ENCODE measurements at places on chromosomes 16 and 17.
A peak's percentile ranks its signal among the peaks of the same experiment; 100 is the strongest.

DNA sequence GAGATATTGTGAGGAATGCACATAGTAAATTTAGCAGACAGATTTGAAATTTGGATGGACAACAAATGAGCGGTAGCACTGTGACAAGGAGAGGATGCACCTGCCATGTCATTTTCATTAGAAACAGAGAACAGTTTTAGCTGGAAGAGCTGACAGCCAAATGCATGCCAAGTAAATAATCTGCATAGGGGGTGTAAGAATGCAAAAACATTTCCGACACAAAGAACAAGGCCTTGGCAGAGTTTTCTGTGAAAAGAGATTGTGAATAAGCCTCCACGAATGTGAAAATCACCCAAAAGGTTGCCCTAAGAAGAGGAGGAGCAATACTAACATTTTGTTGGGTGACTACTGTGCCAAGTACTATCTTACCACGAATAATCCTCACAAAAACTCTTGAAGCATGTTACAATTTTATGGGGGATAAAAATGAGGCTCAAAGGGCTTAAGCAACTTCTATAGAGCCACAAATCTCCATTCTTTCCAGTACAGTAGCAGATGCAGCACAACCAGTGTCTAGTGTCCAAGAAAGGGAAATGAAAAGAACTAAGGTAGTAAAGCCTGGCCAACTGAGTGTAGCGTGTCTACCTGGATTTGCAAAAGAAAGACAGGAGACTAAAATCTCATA lies 28.3 kb downstream of the TMEM100 start:
- DNase-seq: no peak

GRCh38 chr17:34383216-34383615 lies 20.2 kb upstream of the CCL1 start:
- DNase-seq: no peak

- no peak for DNase-seq
Measured at GRCh38 chr16:49608779-49609178, 235.2 kb downstream of the C16orf78 start.

DNA sequence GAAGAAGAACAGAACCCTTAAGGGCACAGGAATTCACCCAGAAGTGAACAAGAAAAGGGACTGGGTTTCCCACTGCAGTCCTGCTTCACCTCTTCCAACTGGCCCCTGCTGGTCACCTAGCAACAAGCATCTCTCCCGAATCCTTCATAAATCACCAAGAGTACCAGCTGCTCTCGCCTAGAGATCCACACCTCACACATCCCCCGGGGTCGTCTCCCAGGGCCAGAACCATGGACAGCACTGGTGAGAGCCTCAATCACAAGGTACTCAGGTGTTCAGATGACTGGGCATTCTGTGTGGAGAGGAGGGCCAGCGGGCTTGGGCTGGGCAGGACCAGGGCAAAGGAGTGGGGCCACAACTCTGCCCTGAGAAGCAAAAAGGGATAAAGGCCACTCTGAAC lies 65.9 kb downstream of the CCT6B start:
- no peak for DNase-seq

DNA sequence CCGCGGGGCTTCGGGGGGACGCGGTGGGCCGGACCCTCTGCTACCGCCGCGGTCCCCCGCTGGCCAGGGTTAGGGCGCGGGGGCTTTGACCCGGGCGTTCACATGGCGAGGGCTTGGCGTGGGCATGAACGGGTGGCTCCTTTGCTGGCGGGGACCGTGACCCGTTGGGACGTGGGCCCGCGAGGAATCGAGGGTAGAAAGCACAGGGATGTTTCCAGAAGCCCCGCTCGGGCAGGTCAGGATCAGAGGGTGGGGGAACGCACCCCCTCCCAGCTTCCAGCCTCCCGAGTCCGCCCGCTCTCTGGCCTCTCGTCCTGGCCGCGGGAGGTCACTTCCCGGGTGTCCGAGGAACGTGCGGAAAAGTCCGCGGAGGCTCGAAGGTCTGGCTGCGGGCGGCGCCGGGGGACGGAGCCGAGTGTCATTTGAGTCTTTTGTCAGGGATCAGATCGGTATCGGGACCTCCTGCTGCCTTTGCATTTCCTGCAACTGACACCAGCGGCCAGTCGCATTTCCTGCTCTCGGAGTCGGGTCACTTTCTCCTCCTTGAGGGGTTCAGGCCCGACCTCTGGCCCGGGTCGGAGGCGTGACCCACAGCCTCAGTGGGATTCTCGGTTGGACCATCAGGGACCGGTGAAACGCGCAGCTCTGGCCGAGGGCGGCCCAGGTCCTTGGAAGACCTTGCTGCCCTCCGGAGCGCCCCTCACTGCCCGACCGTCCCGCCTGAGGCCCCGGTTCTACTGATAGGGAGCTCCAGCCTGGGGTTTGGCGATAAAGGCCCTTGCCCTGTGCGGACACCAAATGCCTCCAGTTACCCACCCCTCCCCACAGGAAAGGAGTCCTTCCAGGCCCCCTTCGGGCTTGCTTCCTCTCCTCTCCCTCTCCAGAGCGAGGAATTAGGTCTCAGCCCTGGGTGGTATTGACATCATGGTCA lies 702 bp upstream of the WNT3 start:
- peak; percentile 49 for DNase-seq

- no peak for DNase-seq
Measured at GRCh38 chr16:85840395-85840794, 40.9 kb downstream of the COX4I1 start.

GRCh38 chr17:64164596-64165285 lies 34.8 kb upstream of the ERN1 start:
- peak; percentile 78 for DNase-seq

GRCh38 chr17:38898812-38899348 lies 26.5 kb upstream of the LASP1NB start:
- DNase-seq: peak; percentile 77

DNA sequence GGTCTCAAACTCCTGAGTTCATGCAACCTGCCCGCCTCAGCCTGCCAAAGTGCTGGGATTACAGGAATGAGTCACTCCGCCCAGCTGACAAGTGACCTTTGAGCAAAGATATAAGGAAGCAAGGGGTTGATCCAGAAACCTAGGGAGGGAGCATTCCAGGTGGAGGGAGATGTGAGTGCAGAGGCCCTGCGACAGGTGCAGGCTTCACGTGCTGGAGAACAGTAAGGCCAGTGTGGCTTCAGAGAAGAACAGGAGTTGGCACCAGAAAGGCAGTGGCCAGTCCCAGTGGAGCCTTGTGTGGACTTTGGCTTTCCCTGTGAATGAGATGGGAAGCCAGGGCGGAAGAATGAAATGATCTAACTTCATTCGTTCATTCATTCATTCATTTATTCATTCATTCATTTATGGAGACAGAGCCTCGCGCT lies 73.6 kb upstream of the HAS3 start:
- DNase-seq: no peak

DNA sequence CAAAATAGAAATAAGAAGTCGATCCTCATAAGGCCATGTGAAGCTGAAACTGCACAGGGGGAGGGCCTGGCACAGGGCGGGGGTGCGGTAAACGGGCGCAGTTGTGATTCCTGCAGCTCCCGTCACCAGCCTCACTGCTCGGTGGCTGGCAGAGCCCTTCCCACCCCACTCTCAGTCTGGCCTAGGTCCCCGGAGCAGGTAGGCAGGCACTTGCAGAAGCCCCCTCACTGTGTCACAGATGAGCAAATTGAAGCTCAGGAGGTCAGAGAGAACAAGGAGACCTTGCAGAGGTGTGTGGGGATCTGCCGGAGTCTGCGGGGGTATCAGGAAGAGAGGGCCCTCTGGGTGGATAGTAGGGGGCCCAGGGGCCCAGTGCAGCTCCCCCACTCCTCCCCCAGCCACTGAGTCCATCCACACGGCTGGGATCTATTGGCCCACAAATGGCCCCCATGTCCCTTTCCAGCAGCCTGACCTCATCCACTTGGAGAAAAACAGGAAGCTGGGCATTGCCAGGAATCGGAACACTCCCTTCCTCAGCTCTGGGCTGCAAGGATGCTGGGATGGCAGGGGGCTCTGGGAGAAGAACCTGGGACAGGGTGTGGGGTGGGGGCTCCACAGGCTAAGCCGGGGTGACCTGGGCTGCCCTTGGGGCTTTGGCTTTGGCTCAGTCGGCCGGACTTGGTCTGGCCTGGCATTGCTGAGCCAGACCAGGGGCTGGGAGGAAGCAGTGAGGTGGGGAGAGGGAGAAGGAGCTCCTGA lies 21.4 kb upstream of the MAP3K14 start:
- no peak for DNase-seq

DNA sequence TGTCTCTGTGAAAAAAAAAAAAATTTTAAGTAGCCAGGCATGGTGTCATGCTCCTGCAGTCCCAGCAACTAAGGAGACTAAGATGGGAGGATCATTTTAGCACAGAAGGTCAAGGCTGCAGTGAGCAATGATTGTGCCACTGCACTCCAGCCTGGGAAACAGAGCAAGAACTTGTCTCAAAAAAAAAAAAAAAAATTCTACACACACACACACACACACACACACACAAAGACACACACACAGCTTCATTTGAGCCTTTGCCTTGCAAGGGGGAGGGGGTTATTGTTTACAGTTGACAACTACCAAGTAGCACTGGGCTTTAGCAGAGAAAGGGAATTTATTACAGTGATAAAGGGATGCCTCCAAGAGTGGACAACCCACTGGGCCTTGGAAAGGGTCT lies 4.9 kb upstream of the POLR3E start:
- DNase-seq: no peak

- DNase-seq: no peak
Measured at GRCh38 chr17:74882517-74883240, 9.9 kb upstream of the FDXR start.

- no peak for DNase-seq
Measured at GRCh38 chr16:56773532-56773931, 43.6 kb downstream of the NUP93 start.

GRCh38 chr17:47686664-47687327 lies 7.2 kb upstream of the TBKBP1 start:
- DNase-seq: no peak

DNA sequence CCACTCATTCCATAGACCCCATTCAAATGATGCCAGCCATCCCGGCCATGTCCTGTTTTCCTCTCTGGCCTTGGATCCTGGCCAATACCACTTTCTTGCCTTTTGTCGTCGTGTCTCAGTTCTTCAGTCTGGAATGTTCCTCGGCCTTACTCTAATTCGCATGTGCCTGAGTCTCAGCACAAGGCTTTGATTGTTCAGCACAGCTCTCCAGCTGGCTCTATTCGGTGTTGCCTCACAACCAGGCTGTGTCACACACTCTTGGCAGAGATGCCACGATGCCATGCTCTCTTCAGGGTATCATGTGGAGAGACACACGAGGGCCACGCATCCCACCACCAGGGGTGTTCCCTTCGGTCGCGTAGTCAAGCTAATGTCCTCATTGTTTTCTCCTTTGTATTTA lies 1.8 kb upstream of the VPS4A start:
- DNase-seq: no peak

GRCh38 chr17:67297454-67297960 lies 52.5 kb upstream of the HELZ start:
- no peak for DNase-seq

DNA sequence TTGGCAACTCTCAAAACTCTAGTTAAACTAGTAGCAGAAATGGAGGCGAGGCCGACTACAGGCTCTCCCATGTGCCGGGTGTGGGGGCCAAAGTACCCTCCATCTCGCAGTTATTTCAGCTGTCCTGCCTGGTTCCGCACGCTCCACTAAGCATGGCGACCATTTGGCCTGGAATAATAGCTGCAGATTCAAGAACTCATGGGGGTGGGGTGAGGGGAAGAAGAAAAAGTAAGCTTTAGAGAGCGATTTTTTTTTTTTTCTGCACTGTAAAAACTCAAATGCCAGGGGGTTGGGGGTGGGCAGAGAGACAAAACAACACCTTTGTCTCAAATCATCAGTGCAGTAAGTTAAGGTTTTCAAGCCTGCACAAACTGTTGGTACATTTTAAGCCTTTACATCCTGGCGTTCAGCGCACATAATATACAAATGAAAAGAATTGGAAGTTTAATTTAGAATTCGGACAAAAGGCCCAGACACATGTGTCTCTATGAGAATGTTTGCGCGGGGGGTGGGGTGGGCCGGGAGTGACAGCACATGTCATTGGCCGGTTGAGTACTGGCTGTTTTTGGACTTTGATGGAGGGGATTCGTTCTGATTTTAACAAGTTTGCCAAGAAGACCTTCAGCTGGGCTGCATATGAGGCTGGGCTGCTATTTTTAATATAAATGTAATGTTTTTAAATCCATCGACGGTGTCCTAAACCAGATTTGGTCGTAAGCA lies 694.7 kb upstream of the SALL1 start:
- DNase-seq: no peak

DNA sequence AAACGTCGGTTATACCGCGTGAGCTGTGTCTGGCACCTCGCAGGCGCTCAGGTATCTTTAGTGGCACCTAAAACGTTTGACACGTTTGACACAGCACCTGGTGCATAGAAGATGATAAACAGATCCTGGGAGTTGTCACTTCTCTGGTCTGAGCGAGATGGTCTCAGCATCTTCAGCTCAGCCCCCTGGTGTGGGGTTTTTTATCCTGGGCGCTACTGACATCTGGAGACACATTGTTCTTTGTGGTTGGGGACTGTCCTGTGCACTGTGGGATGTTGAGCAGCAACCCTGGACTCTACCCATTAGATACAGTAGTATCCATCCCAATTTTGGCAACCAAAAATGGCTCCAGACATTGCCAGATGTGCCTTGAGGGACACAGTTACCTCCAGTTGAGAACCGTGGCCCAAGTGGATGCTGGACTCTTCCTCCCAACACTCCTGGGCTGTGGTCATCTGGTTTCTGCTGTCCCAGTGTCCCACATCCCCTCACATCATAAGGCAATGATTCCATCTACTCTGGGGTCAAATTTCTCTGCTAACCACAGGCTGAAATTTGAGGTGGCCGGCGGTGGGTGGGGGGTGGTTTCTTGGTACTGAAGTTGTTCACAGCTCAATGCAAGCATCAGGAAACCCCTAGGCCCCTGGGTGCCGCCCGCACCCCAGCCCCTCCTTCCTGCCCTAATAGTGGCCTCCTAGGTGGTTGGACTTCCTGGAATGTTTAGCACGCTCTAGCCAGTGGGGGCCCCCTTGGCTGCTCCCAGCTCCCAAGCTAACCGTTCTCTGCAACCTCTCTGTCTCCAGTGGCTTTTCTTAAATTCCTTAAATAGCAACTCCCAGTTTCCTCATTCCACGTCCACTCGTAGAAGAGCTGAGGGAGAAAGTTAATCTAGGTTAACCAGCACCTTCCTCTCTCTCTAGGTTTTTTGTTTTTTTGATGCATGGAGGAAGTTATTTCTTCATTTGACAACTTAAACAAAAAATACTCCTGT lies 124.8 kb downstream of the ABCC1 start:
- DNase-seq: peak; percentile 90

GRCh38 chr16:66881014-66881417 lies 701 bp downstream of the PDP2 start:
- DNase-seq: no peak

- no peak for DNase-seq
Measured at GRCh38 chr16:3046641-3047386, 453 bp downstream of the MMP25 start.

DNA sequence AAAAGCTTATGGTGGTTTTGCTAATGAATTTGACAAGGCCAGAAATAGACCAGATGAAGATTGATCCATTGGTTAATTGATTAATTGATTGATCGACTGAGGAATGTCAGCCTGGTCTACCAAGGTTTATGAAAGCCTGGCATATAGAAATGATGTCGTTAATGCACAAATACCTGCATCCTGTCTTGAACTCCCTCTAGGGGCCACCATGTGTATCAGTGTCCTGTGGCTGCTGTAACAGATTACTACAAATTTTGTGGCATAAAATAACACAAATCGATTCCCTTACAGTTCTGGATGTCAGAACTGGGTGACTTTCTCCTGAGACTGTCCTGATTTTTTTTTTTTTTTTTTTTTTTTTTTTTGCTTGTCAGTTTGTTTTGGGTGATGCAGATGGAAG lies 553.2 kb downstream of the MAF start:
- DNase-seq: no peak

Measured in CMK (cell line).